Stimulated activated CD8-positive, alpha-beta memory T cell treated with anti-CD3 and anti-CD28 coated beads, Interleukin-4, amount 100 ng/mL, for 1 hour (primary cell): ENCODE measurements at places on chromosomes 5 and 9.

DNA sequence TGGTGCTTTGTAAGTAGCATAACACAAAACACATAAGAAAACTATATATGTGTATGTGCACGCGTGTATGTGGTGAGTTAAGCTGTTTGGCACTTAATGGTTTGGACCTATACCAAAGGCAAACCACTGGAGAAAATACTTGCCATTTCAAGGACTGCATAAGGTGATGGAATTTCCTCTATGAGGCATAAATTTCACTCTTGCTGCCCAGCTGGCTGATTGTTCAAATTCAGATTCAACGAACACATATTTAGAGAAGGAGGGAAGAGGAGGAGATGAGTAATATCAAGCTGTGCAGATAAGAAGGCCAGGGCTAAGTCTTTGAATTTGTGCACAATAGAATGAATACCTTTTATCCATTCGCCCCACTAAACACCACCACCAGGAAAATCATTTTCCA, 470.6 kb upstream of the MPDZ start:
- no peak for DNase-seq

- no peak for DNase-seq
Observed at GRCh38 chr9:90925581-90926257, 124.1 kb downstream of the SYK start.

- no peak for DNase-seq
Observed at GRCh38 chr5:5588386-5588785, 165.9 kb downstream of the ICE1 start.

DNA sequence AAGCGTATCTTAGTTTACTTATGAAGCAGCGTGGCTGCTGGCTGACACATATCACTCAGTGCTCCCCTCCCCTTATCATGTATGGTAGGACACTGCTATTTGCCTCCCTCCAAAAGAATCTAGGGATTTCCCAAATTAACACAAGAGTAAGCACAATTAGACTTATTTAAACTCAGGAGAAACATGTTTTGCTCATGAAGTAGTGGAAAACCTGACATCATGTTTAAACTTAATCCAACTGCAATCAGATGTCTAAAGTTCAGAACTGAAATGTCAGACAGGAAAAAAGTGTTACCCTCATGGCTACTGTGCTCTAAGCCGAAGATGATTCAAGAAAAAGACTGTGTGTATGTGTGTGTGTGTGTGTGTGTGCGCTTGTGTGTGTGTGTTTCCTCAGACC, 324.1 kb upstream of the TNC start:
- DNase-seq: no peak

DNA sequence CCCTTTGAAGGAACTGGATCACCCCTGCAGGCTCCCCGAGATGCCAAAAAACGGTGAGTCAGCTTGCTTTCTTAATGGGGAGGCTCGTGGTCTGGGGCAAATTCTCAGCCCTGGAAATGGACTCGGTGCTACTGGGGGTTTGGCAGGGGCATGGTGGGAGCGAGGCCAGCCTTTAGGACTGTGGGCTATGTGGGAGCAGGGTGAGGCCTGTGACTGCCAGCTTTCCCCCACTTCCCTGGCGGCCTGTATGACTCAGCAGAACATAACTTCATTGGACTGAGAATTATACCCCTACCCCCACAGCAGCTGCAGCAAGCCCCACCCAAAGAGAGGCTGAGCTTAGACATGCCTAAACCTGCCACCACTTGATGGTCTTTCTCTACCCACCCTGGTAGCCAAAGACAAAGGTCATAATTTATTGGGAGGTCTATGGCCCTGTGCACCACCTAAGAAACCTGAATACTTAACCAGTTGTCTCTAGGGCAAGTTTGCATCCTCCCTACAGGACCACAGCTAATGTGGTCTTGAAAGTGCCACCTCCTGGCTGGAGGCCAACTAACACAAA, 325.3 kb downstream of the TLE1 start:
- DNase-seq: no peak

- DNase-seq: no peak
Observed at GRCh38 chr5:149645236-149645635, 63.9 kb downstream of the ARHGEF37 start.

- DNase-seq: no peak
Observed at GRCh38 chr9:2601785-2602378, 19.7 kb upstream of the VLDLR start.

DNA sequence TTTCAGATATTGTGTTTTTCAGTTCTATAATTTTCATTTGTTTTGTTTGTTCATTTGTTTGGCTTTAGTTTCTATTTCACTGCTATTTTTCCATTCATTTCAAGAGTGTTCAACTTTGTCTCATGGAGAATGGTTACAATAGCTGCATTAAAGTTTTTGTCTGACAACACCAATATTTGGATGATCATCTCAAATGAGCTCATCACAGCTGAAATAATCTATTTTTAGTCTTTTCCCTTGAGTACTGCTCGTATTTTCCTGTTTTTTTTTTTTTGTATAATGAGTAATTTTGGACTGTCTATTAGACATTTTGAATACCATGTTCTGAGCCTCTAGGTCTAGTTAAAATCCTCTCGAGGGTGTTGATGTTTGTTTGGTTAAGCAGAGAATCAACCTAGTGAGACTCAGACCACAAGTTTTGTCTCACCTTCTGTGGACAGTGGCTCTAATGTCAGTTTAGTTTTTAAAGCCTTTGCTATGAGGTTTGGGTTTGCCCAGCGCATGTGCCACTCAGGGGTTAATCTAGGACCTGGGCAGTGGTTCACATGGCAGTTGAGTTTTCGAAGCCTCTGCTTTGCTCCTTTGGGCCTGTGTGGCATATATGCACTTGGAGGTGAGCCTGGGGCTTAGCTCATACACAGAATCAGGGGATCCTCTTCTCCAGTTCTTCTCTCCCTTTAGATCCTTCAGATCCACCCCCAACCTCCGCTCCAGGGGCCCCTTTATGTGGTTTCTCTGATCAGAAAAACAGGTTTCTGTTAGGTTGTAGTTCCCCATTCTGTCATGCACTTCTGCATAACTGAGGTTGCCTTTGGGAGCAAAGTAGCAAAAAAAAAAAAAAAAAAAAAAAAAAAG, 79.8 kb downstream of the ARSB start:
- DNase-seq: no peak

DNA sequence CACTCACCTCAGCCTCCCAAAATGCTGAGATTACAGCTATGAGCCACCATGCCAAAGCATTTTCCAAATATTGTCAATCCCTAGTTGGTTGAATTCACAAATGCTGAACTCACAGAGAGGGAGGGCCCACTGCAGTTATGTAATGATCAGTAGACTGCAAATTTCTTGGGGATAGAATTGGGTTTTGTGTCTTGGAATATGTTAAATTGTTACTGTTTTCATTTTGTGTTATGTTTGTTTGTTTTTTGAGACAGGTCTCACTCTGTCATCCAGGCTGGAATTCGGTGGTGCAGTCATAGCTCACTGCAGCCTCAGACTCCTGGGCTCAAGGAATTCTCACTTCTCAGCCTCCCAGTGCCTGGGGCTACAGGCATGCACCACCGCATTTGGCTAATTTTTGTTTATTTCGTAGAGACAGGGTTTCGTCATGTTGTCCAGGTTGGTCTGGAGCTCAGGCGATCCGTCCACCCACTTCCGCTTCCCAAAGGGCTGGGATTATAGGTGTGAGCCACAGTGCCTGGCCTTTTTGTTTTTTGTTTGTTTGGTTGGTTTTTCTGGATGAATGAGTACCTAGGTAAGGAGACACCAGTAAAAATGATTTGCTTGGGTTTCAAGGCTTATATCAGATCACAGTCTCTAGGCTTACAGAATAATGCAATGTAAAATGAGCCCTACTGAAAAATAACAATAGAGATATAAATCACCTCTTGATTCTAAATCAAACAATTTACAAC, 31.5 kb upstream of the LMNB1 start:
- DNase-seq: no peak

- no peak for DNase-seq
Observed at GRCh38 chr9:114910541-114910940, 19.9 kb downstream of the TNFSF8 start.

- no peak for DNase-seq
Observed at GRCh38 chr5:140633021-140633471, at the start of gene CD14. CD14 (minus strand) TSS chr5:140633175; CDS start chr5:140633071, 104 bp downstream.

DNA sequence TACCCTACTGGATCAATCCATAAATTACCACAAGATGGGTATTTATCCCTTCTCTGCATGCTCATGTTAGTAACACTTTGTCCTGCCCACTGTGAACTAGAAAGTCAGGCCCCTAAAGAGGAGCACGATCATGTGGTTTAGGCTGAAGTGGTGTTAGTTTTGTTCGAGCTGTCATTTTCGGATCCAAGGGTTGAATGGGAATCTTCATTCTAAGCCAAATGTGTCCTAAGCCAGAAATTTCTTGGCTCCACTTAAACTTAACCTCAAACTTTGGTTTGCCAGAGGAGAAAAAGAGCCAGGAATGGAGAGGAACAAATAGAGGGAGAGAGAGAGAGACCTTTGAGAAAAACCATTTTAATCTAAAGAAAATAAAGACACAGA, 837.7 kb upstream of the ZNF608 start:
- DNase-seq: no peak

DNA sequence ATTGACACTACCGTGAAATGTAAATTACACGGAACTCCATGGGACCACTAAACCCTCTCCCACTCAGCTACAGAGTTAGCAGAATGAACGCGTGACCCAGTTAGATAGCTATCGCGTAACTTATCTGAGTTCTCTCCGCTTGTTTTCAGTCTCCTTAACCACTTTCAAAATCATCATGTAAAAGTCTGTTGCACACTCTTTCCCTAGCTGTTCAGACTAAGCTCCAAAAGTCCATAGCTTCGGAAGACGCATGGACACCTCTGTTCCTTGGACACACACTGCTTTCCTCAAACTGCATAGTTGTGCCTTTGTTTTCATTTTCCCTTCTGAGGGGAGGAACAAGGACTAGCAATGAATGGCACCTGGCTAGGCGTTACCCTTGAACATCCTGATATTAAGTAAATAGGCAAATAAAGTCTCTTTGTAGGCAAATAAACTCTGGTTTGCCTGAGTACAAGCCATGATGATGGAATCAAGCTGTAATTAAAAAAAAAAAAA, 83.3 kb downstream of the DAPK1 start:
- no peak for DNase-seq

DNA sequence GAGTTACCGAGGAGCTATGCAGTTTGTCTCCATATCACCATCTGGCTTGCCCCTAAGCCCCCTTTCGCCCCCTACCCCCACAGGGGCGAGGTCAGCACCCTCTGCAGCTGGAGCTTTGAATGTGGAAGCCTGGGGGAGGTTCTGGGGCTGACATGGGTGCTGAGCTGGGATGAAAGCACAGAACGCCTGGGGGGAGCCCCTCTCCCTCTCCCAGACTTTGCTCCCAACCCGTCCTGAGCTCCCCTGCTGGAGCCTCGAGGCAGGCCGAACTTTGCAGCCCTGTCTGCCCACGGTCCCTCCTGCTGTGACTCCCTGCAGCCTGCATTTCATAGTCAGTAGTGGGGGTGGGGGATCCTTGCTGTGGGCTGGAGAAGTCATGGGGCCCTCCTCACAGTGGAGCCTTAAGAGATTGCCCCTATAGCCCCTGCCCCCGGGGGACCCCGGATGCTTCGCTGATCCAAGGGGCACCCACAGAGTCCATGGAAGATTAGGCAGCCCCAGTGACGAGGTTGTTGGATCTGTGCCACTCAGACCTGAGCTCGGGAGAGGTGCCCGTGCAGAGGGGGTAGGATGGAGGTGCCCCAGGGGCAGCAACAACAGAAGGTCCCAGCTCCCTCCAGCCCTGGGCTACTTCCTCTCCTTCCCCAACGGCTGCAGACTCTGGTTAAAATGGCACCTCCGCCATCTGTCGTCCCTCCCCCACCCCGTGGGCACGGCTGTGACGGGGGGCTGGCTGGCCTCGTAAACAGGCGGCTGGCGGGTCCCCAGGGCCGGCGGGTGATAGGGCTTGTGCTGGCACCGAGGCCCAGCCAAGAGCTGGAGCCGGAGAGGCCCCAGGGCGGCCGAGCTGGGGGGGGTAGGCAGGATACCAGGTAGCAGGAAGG, 162.0 kb downstream of the C9orf50 start:
- no peak for DNase-seq

DNA sequence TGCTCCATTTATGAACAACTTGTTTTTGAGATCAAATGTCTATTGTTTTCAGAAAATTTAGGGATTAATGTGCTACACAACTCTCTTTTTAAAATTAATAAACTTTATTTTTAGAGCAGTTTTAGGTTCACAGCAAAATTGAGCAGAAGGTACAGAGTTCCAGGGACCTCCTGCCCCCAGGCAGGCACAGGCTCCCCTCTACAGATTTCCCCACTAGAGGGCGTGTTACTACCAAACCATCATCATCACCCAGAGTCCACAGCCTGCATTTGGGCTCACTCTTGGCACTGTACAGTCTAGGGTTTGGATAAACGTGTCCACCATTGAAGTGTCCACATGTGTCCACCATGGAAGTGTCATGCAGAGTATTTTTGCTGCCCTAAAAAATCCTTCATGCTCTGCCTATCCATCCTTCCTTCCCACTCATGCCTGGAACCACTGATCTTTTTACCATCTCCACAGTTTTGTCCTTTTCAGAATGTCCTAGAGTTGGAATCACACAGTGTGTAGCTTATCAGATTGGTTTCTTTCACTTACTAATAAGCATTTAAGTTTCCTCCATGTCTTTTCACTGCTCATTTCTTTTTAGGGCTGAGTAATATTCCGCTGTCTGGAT, 61.7 kb downstream of the MRPL36 start:
- no peak for DNase-seq

GRCh38 chr5:149724884-149725283, 5.2 kb upstream of the PPARGC1B start:
- DNase-seq: no peak

- DNase-seq: no peak
Observed at GRCh38 chr5:123754908-123755307, 242.9 kb downstream of the CSNK1G3 start.

GRCh38 chr9:112921549-112921948, 30.9 kb upstream of the SLC46A2 start:
- no peak for DNase-seq

DNA sequence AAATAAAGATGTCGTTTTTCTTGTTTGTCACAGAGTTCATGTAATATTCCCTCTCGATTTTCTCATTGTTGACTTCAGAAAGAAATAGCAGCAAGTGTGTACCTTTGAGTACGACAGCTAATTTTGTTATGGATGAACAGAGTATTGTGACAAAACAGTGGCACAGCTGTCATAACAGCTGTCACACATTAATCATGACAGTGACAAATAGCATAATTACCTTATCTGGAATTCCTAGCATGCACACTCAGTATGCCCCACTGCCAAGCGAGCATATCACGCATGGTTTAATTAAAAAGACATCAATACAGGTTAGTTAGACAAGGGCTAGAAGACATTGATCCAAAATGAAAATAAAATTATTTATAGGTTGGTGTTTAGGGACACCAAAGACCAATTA, 375.1 kb downstream of the SPATA31D1 start:
- DNase-seq: no peak

- no peak for DNase-seq
Observed at GRCh38 chr9:69546265-69546664, 125.9 kb downstream of the APBA1 start.

DNA sequence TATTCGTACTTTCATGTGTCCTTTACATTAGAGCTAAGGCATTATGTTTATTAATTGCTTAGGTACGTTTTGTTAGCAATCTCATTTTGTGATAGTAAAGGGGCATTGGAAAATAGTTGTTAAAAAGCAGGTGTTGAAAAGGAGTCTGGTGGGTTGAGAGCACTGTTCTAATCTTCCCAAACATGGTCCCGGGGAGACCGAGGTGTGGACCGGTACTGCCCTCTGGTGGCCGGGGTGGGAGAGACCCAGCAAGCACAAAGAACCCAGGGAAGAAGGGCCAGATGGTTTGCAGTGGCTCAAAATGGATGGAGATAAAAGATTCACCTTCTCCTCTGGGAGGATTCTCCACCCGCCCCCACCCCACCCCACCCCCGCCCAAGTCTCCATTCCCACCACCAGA, 26.1 kb downstream of the IDNK start:
- DNase-seq: peak; percentile 55

- no peak for DNase-seq
Observed at GRCh38 chr9:92501671-92502393, 19.5 kb upstream of the ASPN start.
